ENCODE measurements at places on chromosomes 12 and 14.

DNA sequence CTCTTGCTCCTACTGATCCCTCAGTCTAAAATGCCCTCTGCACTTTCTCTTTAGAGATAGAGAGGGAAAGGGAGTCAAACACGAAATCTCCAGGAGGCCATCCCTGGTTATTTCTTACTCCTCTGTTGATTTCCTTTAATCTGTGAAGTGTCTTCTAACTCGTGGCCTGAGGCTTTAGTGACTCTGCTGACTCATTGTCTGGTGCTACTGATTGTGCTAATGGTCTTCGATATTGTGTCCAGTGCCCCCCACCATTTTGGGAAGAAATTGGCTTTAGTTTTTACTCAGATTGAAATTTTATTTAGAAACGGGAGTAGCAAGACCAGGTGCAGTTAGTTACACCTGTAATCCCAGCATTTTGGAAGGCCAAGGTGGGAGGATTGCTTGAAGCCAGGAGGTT, 839 bp downstream of the CLEC9A start:
- no peak for DNase-seq

DNA sequence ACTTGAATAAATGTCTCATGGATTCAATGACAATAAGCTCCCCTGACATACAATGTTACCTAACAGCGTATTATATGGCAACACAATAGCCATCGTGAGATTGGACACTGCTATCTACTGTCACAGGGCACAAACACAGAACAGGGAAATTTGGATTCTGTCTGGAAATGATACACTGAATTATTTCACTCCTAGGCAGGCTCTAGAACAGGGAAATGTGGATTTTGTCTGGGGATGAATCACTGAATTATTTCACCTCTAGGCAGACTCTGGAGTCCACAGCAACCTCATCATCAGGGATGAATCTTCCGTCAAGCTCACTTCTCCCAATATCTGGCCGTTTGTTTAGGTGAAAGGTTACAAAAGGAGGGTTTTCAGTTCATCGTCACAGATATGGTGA, 288.8 kb downstream of the TMEM132D start:
- no peak for DNase-seq

- no peak for DNase-seq
Observed at GRCh38 chr12:106248846-106249371, 1.1 kb upstream of the CKAP4 start.

DNA sequence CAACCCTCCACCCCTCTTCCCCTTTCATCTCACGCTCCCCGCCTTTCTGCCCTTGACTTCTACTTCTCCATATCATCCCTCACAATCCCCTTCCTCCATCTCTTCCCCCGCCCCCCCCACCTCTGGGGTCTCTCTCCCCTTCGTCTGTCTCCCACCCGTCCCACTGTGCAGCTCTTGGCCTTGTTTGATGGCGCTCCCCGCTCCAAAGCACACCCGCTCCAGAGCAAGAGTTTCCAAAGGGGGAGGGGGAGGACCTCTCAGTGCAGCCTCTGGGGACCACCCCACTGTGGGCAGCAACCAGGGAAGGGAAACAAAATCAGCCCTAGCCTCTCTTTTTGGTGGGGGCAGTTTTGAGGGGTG, 774 bp downstream of the CHGA start:
- no peak for DNase-seq

DNA sequence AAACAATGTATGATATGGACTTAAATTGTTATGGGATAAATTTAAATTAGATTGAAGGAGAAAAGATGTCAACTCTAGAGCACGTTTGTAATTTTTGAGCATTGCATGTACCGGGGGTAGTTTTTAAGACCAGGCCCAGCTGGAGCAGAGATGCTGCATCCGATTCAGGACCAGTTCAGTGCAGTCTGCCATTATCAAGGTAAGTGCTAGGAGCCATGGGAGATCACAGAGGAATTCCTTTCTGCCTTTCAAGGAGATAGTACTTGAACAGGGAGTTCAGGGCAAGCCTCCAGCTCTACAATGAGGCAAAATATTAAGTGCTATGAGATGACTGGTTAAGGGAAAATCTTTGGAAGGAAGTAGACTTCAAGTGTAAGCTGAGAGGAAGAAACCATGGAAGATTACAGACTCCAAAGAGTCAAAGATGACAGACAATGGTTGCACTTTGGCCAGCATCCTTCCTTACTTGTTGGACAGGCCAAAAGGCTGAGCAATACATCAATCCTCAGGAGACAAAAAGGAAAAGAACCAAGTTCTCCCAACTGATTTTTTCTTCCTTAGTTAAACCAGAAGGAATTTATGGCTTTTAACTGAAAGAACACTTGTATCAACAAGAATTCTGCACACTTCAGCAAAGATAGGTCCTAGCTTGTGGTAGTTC, 113.2 kb upstream of the HIF1A start:
- no peak for DNase-seq

GRCh38 chr14:33642080-33642479, 308.8 kb downstream of the EGLN3 start:
- DNase-seq = no peak

GRCh38 chr12:39435531-39435930, 7.4 kb downstream of the KIF21A start:
- DNase-seq = no peak

GRCh38 chr12:102054345-102054744, 7.4 kb downstream of the WASHC3 start:
- DNase-seq = no peak

- no peak for DNase-seq
Observed at GRCh38 chr14:104788873-104789663, 6.5 kb downstream of the AKT1 start.

Measured in forelimb muscle (tissue), 1 donor.